ENCODE measurements at places on chromosomes 4 and X.
A peak's percentile ranks its signal among the peaks of the same experiment; 100 is the strongest.

DNA sequence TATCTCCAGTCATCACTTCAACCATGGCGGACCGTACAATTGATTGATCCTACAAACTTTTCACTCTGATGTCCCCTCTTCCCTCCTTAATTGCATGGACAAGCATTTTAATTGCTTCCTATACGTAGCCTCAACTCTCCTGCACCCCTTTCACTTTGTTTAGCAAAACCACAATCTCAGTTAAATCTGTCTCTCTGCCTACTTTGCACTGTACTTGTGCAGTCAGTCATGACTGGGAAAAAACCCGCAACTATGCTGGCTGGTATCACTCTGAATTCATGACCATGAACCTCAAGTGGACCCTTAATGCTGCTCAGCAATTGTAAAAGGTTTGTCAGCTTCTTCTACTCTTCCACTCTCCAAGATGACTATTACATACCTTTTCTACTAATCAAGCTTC lies 51.7 kb upstream of the AFF2 start:
- DNase-seq = no peak

- DNase-seq = no peak
Measured at GRCh38 chr4:115664285-115664684, 550.9 kb upstream of the NDST4 start.

GRCh38 chr4:68987007-68987406 lies 35.4 kb upstream of the UGT2A3 start:
- no peak for DNase-seq

DNA sequence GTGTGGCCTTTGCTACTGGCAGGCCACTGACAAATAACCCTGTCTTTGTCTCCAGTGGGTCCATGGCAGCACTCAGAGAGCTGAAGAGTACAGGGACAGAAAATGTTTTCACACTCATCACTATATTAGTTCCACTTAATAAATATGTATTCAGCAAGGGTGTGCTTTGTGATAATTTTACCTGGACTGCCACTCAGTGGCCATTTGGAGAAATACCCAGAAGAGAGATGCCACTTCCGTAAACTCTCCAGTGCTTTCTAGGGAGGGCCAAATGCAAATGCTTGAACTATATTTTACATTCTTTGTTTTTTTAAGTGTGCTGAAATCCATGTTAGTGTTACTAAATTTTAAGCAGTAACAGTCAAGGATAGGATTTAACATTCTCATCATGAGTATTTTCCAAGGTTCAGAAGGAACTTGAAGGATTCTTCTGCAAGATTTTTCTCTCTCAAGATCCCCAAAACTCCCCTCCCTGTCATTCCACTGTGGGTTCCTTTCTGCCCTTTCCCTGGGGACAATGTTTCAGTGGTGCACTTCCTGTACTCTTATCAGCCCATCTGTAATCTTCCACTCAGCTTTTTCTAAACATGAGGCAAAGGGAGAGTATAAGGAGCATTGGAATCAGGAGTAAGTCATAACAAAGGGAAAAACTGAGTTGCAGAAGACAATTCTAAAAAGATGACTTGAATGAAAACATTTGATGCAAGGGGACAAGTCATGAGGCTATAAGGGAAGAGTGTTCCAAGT lies 46.0 kb downstream of the TFDP3 start:
- DNase-seq = no peak

GRCh38 chr4:92104506-92104905 lies 199.3 kb upstream of the GRID2 start:
- DNase-seq = no peak

DNA sequence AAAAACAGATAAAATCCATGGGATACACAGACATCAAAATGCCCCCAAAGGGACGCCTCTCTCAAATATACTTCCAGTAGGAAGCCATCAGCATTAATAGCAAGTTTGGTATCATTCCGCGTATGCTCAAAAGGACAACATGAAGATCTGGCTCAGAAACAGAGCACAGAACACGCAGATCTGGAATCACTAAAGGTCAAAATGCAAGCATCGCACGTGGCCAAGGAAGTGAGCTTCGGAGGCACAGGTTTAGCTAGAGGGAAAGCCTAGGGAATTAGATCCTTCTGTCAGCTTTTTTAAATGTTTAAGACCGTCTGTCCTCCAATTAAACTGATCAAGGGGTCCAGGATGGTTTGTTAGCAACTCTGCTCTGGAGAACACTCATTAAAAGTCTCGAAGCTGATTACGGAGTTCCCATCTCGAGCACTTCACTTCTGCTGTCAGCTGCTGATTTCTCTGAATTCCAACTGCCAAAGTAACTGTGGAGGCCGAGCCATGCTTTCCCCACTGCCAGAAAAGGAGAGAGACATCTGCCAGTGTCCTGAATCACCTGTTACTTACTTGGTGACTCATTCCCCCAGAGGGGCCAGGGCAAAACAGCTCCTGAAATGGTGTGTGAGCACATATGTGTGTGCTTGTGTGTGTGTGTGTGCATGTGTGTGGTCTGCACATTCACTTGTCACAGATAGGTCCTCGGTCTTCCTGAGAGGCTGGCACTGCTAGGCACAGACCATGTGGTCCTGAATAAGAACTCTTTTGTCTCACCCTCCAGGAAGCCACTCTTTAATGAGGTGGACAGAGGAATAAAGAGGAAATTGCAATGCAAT lies 177.7 kb upstream of the PPARGC1A start:
- DNase-seq = no peak

DNA sequence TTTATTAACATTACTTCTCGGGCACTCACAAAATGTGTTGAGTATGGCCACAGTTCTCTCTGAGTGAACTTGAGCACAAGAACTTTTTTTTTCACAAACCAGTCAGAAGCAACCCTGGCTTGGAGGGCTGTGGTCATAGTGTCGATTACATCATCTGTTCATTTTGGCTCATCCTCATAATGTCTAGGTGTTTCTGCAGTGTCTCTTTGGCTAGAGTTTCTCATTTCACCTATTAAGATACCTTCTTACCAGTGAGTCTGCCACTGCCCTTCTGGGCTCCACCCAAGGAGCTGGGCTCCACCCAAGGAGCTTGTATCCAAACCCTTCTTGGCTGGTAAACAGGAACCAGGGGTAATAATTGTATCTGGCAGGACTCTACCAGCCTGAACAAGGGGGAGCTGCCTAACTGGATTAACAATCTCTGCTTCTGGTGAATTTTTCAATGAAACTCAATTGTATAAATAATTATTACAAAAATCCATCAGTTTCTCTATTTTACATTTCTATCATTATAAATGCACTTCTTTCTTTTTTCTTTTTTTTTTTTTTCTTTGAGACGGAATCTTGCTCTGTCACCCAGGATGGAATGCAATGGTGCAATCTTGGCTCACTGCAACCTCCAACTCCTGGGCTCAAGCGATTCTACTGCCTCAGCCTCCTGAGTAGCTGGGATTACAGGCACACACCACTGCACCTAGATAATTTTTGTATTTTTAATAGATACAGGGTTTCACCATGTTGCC lies 667.7 kb upstream of the SLIT2 start:
- DNase-seq = no peak

GRCh38 chrX:108072746-108073145 lies 18.6 kb downstream of the PSMD10 start:
- no peak for DNase-seq

DNA sequence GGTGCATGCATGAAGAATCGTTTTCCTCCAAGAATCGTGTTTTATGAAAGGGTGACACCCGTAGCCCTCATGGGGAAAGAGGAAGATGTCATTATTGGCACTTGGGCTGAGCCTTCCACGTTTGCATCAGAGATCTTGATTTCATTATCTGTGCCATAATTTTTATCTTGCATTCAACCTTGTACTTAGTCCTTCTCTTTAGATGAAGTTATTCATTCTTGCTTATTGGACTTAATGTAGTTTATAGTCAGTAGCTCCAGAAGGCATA lies 66.8 kb downstream of the GAB1 start:
- DNase-seq = no peak

GRCh38 chr4:86946868-86947500 lies 12.2 kb downstream of the AFF1 start:
- DNase-seq = no peak

GRCh38 chr4:60663769-60664168 lies 536.4 kb upstream of the ADGRL3 start:
- no peak for DNase-seq

DNA sequence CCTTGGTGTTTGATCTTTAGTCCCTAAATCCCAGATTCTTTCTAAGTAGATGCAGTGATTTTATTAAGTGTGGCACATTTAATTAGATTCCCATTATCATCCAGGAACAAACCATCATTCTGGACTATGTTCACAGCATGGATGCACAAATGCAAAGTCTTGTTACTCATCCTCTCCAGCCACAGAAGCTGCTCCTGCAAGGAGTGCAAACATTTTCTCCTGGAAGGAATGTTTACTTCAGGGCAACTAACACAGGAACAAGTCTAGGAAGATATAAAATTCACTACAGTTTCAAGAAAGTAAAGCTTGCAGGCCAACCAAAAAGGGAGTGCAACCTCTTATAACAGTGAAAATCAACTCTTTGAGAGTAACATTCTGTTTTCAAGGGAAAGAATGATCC lies 106.0 kb downstream of the IQCM start:
- no peak for DNase-seq

DNA sequence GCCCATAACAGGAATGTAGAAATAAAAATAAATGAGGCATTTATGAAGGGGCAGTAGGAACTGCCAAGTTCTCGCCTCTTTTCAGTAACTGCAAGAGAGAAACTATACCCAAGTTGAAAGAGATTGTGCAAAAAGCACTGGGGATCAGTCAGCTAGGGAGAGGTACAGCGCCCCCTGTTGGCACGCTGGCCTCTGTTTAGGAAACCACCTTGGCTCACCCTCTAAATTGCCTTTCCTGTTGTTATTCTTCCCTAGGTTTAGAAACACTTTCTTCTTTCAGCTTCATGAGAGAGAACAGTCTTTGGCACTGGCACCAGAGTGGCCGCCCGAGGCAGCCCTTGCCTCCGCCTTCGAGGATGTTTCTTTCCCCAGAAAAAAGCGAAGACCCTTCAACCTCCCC lies 348.5 kb downstream of the MID1IP1 start:
- peak; percentile 71 for DNase-seq

DNA sequence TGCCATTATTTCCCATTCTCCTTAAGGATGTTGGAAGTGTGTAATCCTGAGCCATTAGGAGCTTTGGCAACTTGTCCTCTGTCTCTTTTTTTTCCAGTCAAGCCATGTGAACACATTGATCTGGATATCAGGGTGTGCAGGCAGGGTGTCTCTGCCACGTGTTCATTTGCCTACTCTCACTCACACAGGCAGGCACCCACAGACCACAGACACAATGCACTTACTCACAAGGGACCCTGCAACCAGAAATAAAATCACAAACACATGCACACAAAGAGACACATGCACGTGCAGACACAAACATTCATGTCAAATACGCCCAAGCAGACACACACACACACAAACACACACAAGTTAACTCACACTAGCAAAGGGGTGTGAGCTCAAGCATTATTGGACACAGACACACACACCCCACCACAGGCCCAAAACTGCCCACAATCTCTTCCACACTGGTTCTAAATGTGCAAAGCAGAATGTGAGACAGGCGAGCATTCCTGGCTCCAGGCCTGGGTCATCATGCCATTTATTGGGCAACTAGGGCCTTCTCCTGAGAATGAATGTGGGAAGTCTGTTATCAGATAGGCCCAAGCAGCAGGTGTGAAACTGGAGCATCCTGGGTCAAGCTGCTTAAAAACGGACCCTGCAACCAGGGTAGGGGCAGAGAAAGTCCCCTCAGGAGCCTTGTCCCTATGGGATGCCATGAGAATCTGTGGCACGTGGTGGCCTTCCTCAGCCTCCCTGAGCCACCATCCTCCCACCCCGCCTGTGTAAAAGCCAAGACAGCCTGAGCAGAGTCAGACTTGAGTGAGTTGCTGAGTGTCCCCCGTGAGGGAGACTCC lies 63.4 kb downstream of the NBDY start:
- DNase-seq = no peak

DNA sequence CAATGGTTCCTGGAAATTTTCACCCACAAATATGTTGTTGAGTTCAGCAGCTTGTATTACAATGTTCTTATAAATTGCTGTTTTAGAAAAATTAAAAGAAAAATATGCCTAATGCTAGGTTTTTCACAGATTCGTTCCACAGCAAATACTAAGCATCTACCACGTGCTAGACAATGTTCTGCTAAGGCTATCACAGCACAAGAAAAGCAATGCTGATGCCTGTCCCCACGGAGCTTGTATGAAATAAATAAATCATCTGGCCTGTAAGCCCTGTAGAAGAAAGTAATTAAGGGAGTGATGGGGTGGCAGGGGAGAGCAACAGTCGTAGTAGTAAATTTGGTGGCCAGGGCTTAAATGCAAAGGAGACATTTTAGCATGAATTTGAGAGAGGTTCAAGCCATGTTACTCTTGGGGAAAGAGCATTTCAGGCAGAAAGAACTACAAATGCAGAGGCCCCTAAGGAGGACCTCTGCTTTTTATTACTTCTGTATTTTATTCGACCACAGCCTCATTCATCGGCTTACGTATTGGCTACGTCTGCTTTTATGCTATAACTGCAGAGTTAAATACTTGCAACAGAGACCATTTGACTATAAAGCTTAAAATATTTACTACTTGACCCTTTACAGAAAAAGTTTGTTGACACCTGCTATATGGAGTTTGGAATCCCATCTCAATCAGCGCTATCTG lies 36.3 kb downstream of the ARAP2 start:
- no peak for DNase-seq

DNA sequence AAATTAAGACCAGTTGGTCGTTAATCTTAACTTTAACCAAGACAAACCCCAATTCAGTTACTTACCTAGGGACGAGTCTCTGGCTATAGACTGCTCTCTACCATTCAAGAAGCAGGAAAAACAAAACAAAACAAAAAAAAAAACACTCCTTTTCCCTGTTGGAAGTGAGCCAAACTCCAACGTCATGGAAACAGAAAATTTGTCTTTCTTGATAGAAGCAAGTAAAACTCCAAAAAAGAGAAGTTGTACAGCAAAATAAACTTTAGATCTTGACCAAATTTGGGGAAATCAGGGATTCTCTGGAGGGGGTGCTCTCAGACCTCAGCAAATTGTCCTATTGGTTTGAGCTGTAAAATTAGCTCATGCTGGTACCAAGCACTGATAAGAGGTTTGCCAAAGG lies 3.7 kb downstream of the CNGA1 start:
- no peak for DNase-seq

DNA sequence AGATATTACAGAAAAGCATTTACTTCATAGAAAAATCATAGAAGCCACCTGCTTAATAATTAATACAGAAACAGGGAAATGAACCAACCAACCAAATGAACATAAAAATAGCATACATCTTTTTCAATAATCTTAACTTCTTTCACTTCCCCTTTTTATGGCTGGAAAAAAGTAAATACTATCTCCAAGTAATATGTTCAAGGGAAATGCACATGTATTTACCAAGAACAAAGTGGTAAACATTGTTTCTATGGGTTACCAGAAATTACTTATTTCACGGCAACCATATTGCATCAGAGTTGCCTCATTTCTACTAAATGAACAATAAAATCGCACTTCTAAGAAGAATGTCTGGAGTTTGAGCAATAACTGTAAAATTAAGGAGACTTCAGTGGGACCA lies 321.3 kb downstream of the TMA16 start:
- DNase-seq = no peak

DNA sequence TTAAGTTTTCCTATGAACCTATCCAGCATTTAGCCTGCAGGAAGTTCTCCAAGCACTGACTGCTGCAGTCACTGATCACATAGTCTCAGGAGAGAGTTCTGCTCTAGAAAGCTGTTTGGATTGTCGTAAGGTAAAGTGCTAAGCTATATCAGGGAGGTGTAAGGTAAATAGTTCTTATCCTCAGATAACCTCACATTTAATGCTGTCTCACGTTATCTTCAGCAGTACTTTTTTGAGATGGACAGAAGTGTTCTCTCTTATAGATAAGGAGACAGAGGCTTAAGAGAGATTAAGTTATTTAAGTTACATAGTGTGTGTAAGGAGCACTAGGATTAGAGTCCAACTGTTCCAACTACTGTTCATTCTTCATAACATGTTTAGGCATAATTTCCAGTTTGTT lies 77.9 kb downstream of the STIM2 start:
- DNase-seq = no peak

Data from stimulated activated CD4-positive, alpha-beta T cell treated with anti-CD3 and anti-CD28 coated beads, Interleukin-4, amount 100 ng/mL, for 1 hour (primary cell).